ENCODE measurements at places on chromosomes 4 and X.

GRCh38 chrX:53308836-53309235 lies 27.5 kb upstream of the IQSEC2 start:
- DNase-seq = no peak

DNA sequence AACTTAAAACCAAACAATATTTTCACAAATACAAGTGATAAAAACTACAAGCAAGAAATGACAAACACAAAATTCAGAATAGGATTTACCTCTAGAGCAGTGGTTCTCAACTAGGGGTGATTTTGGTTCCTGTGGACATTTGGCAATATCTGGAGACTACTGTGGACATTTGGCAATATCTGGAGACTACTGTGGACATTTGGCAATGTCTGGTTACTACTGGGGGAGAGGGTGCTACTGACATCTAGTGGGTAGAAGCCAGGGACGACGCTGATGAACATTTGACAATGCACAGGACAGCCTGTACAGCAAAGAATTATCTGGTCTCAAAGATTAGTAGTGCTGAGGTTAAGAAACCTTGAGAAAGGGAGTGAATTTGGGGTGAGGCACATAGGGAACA lies 169.8 kb downstream of the CLCN4 start:
- no peak for DNase-seq

- no peak for DNase-seq
Measured at GRCh38 chr4:71066737-71067716, 73.6 kb downstream of the DCK start.

GRCh38 chrX:66167431-66167830 lies 3.4 kb downstream of the HEPH start:
- no peak for DNase-seq

DNA sequence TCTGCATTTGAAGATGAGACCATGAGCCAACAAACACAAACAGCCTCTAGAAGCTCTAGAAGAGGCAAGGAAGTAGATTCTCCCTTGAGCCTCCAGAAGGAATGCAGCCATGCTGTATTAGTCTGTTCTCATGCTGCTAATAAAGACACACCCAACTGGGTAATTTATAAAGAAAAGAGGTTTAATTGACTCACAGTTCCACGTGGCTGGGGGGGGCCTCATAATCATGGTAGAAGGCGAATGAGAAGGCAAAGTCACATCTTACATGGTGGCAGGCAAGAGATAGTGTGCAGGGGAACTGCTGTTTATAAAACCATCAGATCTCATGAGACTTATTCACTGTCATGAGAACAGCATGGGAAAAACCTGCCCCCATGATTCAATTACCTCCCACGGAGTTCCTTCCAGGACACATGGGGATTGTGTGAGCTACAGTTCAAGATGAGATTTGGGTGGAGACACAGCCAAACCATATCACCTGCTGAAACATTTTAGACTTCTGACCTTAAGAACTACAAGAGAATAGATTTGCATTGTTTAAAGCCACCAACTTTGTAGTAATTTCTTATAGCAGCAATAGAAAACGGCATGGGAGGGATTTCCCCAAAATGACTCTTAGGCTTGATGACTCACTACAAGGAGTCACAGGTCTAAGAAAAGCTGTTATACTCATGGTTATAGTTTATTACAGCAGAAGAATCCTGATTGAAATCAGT lies 284.4 kb upstream of the SFRP2 start:
- DNase-seq = no peak

DNA sequence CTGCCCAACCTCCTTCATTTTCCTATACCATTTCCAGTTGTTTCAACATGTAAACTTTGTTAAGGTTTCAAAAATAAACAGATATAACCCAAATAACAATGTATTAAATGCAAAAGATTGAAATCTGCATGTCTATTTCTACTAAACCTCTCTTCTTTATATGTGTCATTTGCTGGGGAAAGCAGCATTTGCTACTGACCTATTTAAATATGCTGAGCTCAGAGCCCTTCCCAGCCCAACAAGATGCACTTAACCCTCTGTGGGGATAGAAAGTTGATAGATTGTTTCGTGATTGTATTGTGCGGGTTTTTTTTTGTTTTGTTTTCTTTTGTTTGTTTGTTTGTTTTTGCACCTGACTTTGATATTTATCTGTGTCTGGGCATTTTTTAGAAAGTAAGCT lies 139.5 kb downstream of the UCHL1 start:
- no peak for DNase-seq

DNA sequence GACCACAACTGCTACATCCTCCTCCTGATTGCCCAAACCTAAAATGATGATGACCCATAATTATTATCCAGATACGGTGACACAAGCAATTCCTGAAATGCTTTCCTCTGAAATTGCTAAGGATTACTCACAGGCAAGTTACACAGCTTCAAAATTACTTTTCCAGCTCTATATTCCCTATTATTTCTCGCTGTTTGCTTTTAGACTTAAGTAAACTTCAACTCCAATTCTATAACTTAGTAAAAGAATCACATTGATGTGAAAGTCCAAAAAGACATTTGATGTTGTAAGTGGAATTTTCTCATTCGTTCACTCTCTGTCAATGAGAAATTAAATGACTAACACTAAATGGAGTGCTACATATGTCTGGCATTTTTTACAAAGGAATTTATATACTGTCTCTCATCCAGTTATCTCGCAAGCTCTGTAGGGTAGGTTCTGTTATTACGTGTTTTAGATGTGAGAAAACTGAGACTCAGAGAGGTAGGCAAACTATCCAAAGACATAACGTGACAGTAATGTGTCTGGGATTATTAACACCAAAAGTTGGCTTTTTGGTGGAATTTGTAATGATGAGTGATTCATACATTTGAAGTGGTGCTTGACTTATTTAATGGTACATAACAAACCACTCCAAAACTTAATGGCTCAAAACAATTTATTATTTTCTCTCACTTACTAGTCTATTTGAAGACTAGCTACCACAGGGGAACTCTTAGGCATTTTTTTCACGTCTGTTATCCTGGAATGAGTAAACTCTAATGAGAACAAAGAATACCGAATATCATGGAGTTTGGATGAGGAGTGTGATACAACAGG lies 31.5 kb downstream of the PALLD start:
- DNase-seq = no peak

DNA sequence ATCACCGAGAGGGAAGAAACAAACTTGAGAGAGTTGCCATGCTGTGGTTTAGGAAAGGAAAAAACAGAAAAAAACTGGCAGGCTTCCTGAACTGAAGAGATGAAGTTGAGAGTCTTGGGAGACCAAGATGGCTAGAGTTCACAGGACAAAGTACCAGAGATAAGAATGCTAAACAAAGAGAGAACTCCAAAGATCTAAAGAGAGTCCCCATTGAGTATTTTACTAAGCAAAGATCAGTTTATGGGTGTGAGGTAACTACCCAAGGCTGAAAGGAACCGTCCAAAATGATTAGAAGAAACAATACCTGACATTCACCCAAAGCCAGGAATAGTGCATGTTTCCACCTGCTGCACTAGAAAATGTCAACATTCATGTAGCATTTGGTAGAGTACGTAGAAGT lies 21.8 kb upstream of the COX7B2 start:
- DNase-seq = no peak

DNA sequence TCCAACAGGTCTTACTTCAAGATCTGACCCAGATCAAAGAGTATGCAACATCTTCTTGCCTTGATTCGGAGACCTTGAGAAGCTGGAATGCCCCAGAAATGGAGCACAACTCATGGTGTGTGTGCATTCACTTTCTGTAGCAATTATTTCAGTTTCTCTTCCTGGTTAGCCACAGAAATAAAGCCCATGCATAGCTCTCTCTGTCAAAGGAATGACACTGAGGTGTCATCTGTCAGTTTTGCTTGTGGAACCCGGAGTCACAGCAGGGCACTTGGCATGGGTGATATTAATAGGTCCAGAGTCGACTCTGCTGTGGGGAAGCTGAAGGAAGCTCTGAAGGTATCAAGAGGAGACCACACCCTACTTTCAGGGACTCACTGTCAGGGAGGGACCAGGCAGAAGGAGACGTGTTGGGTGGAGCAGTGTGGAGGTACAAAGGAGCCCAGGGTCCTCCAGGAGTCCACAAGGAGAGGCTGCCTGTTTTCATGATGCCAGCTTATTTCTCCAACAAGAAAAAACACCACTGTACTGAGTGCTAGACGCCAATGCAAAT lies 10.7 kb downstream of the CLNK start:
- DNase-seq = no peak

- DNase-seq = no peak
Measured at GRCh38 chrX:102723456-102723855, 2.9 kb downstream of the GPRASP3 start.

DNA sequence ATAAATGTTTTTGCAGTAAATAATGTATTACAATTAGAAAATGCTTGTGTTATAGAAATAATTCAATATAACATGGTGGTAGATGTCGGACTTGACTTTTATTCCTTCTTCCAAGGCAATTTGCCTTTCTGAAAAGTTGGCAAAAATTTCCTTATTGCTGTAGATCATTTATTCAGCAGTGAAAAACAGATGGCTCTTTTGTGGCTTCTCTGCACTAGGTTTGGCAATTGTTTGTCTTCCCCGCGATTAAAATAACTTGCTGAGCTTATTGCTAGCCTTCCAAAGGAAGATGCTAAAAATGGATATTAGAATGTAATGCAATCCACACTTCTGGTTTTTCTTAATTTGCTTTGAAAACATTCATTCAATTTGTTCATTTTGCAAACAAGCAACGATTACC lies 1977.9 kb upstream of the ADGRL3 start:
- DNase-seq = no peak

- DNase-seq = no peak
Measured at GRCh38 chr4:14841801-14842768, 160.2 kb upstream of the CPEB2 start.

- no peak for DNase-seq
Measured at GRCh38 chr4:48792348-48793006, 12.4 kb upstream of the FRYL start.

DNA sequence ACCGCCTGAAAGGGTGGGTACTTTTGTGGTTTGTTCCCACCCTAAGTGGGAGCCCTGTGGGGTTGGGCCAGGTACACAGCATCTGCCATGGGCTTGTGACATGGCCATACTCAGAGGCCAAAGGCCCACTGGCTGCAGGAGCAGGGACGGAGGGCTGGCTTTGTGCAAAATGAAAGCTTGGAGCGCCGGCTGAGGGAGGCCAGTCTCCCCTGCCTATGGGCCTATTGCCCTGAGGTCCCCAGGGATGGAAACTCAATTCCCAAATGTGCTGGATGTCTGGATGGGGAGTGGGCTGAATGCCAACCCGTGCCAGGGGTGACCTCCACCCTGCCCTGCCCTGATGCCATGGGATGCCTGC lies 10.8 kb downstream of the ADRA2C start:
- no peak for DNase-seq

DNA sequence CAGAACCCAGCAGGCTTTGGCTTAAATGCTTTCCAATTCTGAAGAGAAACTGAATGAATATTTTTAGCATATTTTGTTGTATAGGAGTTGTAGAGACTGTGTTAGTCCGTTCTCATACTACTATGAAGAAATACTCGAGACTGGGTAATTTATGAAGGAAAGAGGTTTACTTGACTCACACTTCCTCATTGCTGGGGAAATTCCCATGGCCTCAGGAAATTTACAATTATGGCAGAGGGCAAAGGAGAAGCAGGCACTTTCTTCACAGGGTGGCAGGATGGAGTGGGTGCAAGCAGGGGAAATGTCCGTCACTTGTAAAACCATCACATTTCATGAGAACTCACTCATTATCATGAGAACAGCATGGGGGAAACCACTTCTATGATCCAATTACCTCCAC lies 291.7 kb downstream of the PACRGL start:
- no peak for DNase-seq

DNA sequence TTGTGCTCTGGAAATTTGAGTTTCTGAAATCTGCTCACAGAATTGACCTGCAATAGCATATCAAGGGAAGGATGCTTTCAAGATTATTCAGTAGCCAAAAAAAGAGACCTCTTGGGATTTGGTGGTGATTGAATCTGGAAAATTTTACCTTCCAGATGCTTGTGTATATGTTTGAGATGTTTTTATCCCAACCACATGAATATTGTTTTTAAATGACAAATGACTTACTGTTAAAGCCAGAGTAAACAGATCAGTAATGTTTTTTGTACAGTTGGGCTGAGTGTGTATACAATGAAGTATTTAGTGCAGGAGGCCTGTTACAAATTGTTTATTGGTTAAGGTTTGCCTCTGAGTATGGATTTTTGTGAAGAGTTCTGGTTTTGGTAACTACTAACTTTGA lies 126.5 kb downstream of the CBR4 start:
- no peak for DNase-seq

DNA sequence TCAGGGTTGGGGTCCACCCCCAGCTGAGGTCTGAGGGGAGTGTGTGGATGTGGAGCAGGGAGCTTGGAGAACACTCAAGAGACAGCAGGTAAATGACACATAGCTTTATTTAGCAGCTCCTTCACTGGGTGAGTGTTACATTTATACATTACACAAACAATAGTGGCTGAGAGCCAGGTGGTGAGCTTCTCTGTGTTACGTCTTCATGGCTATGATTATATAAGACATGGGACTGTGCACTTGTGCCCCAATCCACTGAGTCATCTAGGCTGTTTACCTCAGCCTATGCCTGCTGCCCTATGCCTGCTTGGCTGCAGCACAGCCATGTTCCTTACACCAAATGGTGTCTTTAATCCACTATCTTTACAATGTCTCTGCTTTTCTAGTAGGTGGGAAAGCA lies 459.6 kb downstream of the AFF2 start:
- no peak for DNase-seq

GRCh38 chr4:2044119-2044485 lies 15.0 kb upstream of the NAT8L start:
- DNase-seq = no peak

- no peak for DNase-seq
Measured at GRCh38 chrX:136227948-136228838, 23.0 kb downstream of the MAP7D3 start.

DNA sequence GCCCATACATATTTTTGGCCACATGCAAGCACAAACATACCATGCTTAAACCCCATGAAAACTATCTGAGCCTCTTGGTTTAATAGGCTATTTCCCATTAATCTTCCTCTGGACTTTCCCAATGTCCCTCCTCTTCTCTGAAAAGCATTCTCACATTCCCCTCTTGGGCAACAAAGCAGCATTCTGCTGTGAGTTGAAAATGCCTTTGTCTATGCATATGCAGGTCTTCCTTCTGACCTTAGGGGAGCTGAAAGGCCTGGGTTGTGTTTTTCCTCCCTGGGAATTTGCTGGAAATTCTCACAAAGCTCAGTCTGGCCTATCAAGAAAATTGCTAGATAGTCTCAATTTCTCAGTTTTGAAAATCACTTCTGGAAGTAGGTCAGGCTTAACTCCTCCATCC lies 4.2 kb downstream of the VSIG4 start:
- no peak for DNase-seq

Measured in dorsolateral prefrontal cortex (tissue), 122 donors.